ENCODE measurements at places on chromosomes 7 and 10.

DNA sequence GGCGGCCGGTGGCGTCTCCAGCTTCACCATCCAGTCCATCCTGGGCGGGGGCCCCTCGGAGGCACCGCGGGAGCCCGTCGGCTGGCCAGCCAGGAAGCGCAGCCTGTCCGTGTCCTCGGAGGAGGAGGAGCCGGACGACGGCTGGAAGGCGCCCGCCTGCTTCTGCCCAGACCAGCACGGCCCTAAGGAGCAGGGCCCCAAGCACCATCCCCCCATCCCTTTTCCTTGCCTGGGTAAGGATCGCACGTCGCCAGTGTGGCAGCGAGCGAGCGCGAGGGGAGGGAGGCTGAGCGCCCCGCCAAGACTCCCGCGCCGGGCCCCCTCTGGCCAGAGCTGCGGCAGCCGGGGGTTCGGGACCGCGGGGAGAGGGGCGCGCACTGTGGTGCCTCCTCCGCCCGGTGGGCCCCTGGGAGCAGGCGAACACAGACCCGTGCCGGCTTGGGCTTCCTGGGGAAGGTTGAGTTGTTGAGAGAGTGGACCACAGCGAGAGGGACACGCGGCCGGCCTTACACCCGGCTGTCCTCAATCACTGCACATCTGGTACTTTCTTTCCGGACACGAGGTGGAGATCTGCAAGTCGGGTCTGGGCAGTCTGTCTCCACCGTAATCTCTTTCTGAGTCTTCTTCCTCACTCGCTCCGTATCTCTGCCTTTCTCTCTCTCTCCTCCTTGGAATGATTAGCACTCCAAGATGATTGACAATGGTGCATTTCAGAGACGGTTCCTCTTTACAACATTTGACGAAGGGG, 652 bp downstream of the HMX2 start:
- peak overlapping the region; percentile 80 for H3K4me3 ChIP-seq
- no peak overlapping the region for H3K27ac ChIP-seq
- peaks cover 7% of the 10 kb centered on the region for H3K36me3 ChIP-seq
- H3K27me3 ChIP-seq: peaks cover 52% of the 10 kb centered on the region

DNA sequence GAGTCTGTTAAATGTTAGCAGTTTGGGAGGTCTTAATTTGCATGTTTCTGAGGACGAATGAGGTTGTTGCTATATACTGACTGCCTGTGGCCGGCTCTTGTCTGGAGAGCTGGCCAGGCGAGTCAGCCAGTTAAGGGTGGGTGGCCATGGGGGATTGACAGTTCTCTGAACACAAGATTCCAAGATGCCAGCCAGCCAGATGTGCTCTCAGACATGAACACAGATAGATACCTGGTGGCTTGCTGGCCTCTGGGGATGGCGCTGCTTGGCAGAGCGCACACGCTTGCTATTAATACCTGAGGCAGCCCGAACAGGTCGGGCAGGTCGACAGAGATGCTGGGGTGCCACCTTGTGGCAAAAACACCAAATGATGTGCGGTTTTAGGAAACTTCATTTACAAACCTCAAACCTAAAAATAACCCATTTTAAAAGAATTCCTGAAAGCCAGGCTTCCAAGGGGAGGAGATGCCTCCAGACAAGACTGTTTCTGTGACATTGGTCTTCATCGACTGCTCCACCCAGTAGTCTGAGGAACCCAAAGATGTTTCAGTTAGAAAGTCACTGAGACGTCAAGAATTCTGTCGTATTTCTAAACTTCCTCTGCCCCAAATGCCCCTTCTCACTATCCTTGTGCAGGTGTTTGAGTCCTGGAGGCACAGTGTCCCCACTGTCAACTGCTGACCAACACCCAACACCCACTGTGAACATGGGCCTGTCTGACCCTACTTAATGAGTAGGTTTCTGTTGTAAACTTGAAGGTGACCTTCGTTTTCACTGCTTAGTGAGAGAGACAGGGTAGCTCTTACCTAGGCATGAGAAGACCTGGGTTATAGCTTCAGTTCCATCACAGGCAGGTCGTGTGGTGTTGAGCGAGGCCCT, 123.4 kb downstream of the NT5C2 start:
- peaks cover 31% of the 10 kb centered on the region for H3K4me1 ChIP-seq
- H3K27ac ChIP-seq: peak overlapping the region; percentile 79
- H3K27me3 ChIP-seq: no peaks in the 10 kb centered on the region

DNA sequence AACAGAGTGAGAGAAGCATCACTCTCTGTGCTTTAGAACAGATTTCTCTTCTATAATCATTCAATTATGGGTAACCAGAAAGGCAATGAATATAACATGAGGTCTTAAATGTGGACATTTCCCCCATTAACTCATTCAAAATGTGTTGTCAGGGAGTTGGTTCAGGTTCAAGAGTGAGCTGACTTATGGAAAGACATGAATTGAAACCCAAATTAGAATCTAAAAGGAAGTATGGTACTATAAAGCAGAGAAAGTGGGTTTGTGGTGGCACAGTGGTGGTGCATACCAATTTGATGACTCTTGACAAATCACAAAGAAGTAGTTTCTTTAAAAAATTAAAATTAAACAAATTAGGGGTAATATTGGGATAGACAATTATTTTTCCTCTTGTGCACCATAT, 114.6 kb upstream of the MEOX2 start:
- H3K4me3 ChIP-seq: no peak overlapping the region
- H3K27me3 ChIP-seq: no peaks in the 10 kb centered on the region
- H3K36me3 ChIP-seq: no peaks in the 10 kb centered on the region
- DNase-seq: no peak
- H3K4me1 ChIP-seq: no peaks in the 10 kb centered on the region

DNA sequence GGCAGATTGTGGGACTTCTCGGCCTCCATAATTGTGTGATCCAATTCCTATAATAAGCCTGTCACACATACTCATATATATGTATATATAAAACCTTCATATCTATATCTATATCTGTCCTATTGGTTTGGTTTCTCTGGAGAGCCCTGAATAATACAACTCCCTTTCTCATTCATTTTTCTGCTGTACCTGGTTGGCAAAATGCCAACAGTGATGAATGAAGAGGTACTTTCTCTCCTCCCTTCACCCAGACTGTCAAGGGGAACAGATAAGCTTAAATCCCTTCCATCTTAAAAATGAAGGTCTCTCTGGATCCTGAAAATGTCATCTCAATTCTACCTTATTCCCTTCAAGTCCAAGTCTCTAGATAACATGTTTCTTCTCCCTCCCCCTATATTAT, 60.3 kb upstream of the FOXP2 start:
- no peaks in the 10 kb centered on the region for H3K27me3 ChIP-seq
- H3K36me3 ChIP-seq: no peaks in the 10 kb centered on the region
- no peak overlapping the region for H3K27ac ChIP-seq
- H3K4me1 ChIP-seq: no peaks in the 10 kb centered on the region
- no peak for DNase-seq

DNA sequence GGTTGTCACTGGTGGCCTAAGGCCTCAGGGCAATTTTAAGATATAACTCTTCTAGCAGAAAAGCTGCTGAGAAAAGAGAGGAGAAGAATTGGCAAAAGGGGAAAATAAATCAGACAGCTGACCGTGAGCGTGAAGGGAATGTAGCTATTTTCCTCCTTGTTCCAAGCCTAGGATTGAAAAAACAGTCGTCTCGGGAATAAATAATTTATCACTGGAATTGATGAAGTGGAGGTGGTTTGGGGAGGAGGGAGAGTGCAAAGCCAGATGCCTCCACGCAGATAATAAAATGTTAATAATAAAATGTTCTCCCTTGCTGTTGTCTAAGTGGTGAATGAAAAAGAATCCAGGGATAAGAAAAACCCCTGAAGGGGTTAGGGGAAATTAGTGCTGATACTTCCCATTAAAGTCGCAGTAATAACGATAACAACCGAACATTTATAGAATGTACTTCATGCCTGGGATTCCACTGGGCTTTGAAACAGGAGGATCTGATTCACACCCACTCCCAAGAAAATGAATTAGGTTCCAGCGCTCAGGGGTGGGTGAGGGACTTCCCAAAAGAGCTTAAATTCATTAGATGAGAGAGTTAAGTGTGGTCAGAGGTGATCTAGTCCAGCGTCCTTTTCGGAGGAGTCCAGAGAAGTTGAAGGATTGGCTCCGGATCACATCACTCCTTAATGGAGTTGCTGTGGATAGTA, 27.3 kb downstream of the BAMBI start:
- H3K36me3 ChIP-seq: no peaks in the 10 kb centered on the region
- no peak overlapping the region for H3K27ac ChIP-seq
- no peak for DNase-seq
- peaks cover 44% of the 10 kb centered on the region for H3K27me3 ChIP-seq
- H3K4me1 ChIP-seq: peaks cover 2% of the 10 kb centered on the region

GRCh38 chr10:83166344-83166743, 973.0 kb upstream of the GHITM start:
- H3K4me1 ChIP-seq: no peaks in the 10 kb centered on the region
- H3K4me3 ChIP-seq: no peak overlapping the region
- no peak overlapping the region for H3K27ac ChIP-seq
- no peaks in the 10 kb centered on the region for H3K27me3 ChIP-seq
- H3K36me3 ChIP-seq: no peaks in the 10 kb centered on the region

- no peak overlapping the region for H3K4me3 ChIP-seq
- H3K36me3 ChIP-seq: no peaks in the 10 kb centered on the region
- no peaks in the 10 kb centered on the region for H3K4me1 ChIP-seq
- H3K27me3 ChIP-seq: peaks cover 25% of the 10 kb centered on the region
- no peak for DNase-seq
Measured at GRCh38 chr10:49419005-49419404, 23.1 kb upstream of the DRGX start.

DNA sequence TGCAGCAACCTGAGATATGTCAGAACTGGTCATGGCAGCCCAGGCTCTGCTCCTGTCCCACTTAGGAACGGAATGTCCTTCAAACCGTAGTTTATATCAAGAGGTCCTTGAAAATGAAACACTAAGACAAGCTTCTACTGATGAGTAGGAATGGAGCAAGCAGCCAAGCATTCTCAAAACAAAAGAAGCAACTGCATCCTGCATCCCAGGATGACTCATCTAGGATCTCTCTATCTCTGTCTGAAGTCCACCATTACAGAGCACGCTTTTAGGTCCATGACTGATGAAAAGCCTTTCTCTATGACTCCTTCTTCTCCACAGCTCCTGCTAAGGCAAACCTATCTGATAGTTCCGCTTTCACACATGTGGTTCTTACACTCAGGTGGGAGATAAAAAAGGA, 16.3 kb downstream of the MBL2 start:
- H3K4me1 ChIP-seq: no peaks in the 10 kb centered on the region
- no peaks in the 10 kb centered on the region for H3K36me3 ChIP-seq
- H3K27ac ChIP-seq: no peak overlapping the region
- DNase-seq: no peak

- H3K4me1 ChIP-seq: peaks cover 6% of the 10 kb centered on the region
- H3K36me3 ChIP-seq: peaks cover 4% of the 10 kb centered on the region
- no peak overlapping the region for H3K27ac ChIP-seq
- no peak overlapping the region for H3K4me3 ChIP-seq
- no peaks in the 10 kb centered on the region for H3K27me3 ChIP-seq
Measured at GRCh38 chr7:2203766-2204300, 28.9 kb downstream of the MAD1L1 start.

DNA sequence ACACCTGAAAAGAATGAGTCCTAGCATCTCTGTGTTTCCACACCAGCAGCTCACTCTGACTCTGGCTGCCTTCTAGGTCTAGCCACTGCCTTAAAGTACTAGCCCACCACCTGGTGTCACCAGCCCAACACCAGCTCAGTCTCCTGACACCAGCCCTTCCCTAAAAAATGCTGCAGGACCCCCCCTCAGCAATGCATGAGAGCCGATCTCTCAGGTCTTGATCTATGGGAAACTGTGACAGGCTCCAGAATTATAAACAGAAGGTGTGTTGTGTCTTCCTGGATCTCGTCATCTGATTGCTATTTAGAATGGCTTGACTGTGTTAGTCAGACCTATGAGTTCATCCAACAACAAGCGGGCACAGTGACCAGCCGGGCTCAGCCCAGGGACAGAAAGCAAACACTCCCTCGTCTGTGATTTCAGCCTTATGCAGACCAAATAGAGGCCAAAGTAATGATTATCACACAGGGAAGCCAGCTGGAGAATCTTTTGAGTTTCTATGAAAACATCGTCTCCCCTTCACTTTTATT, 66.6 kb downstream of the CUBN start:
- H3K4me3 ChIP-seq: no peak overlapping the region
- H3K27me3 ChIP-seq: no peaks in the 10 kb centered on the region
- DNase-seq: no peak
- H3K27ac ChIP-seq: peak overlapping the region; percentile 65
- H3K4me1 ChIP-seq: peaks cover 15% of the 10 kb centered on the region

- no peaks in the 10 kb centered on the region for H3K4me1 ChIP-seq
- no peaks in the 10 kb centered on the region for H3K36me3 ChIP-seq
- no peaks in the 10 kb centered on the region for H3K27me3 ChIP-seq
- H3K27ac ChIP-seq: no peak overlapping the region
- no peak overlapping the region for H3K4me3 ChIP-seq
Measured at GRCh38 chr7:119838444-119838843, 434.5 kb upstream of the KCND2 start.

- peaks cover 37% of the 10 kb centered on the region for H3K4me1 ChIP-seq
- H3K4me3 ChIP-seq: peak overlapping the region; percentile 76
- no peaks in the 10 kb centered on the region for H3K27me3 ChIP-seq
- DNase-seq: no peak
Measured at GRCh38 chr7:44767912-44768627, 19.4 kb downstream of the ZMIZ2 start.

DNA sequence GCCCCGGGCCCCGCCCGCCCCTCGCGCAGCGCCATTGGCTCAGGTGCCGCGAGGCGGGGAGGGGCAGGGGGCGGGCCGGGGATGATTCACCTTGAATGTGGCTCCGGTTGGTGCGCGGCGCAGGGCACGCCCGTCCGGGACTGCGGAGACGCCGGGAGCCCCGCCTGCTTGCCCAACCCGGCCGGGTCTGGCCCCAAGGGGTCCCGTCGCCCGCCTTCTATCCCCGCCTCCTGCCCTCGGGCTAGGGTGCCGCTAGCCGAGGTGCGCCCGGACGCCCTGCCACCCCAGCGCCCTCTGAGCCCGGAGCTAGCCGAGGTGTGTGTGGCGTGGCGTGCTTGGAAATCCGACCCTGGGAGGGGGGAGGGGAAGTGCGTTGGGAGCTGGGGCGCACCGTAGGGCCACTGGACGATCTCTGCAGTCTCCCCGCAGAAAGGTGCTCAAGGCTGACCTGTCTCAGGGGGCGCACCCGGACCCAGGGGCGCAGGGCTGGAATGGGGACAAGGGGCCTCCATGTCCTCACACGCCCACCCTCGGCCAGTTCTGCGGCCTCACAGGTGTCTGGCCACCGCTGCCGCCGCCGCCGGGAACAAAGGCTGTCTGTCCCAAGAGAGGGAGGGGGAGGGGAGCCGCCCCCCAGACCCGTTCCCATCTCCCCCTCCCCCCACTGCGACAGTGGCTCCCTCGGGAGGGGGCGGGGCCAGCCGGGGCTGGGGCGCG, 168.9 kb downstream of the NRF1 start:
- H3K4me3 ChIP-seq: peak overlapping the region; percentile 72
- H3K27me3 ChIP-seq: peaks cover 52% of the 10 kb centered on the region
- H3K27ac ChIP-seq: no peak overlapping the region
- peak; percentile 45 for DNase-seq
- H3K36me3 ChIP-seq: peaks cover 2% of the 10 kb centered on the region

GRCh38 chr10:124301736-124302135, 117.0 kb downstream of the OAT start:
- H3K27ac ChIP-seq: no peak overlapping the region
- H3K4me1 ChIP-seq: no peaks in the 10 kb centered on the region
- no peak overlapping the region for H3K4me3 ChIP-seq
- H3K36me3 ChIP-seq: no peaks in the 10 kb centered on the region
- H3K27me3 ChIP-seq: peaks cover 10% of the 10 kb centered on the region

- H3K4me1 ChIP-seq: no peaks in the 10 kb centered on the region
- H3K4me3 ChIP-seq: no peak overlapping the region
- H3K27me3 ChIP-seq: peaks cover 71% of the 10 kb centered on the region
- DNase-seq: no peak
- peaks cover 2% of the 10 kb centered on the region for H3K36me3 ChIP-seq
Measured at GRCh38 chr7:134625550-134625949, 21.1 kb upstream of the BPGM start.
